ENCODE measurements at places on chromosomes 13 and 19. TPM values are rescaled to one million over a fixed set of nuclear protein-coding genes. Genes with fewer than 3 reads are reported as not detected.

GRCh38 chr19:1970003-1970805 lies 29.2 kb downstream of the CSNK1G2 start:
- no peak for DNase-seq

- DNase-seq = no peak
Observed at GRCh38 chr19:33219261-33219815, 6.3 kb downstream of the SLC7A10 start.

DNA sequence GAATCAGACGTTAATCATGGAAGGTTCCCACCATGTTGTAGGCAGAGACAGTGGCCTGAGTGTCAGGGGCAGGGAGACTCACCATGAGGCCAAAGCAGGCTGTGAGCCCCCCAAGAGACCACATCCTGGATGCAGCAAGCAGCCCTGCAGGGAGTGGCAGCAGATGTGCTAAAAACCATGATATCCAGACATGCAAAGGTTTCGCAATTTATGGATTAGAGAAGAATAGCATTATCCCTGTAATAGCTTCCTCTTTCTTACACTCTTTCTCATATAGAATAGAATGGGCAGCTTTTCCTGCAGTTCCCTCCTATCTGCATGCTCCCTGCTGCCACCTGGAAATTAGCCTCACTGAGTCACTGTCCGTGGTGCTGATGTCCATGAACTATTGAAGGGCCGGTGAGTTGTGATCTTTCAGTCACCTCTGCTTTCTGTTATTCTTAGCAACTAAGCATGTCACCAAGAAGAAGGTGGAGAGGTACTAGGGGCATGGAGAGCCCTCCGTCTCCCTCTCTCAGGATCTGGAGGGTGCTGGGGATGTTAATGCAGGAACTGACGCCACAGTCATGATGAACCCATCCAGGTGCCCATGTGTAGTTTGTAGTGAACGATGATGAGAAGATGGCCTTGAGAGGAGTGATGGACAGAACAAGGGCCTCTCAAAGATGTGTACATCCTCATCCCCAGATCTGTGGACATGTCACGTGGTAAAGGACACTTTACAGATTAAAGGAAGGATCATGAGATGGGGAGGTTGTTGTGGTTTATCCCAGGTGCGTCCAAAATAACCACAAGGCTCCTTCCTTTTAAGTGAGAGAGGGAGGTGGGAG lies 9.9 kb downstream of the CEACAM4 start:
- DNase-seq = no peak

- DNase-seq = no peak
Observed at GRCh38 chr13:78437781-78438180, 165.6 kb downstream of the POU4F1 start.

- no peak for DNase-seq
Observed at GRCh38 chr13:83815598-83815997, 66.7 kb downstream of the SLITRK1 start.

GRCh38 chr13:112443191-112443994 lies 67.2 kb downstream of the SPACA7 start:
- no peak for DNase-seq

- no peak for DNase-seq
Observed at GRCh38 chr19:17482877-17483604, 12.7 kb downstream of the SLC27A1 start.

DNA sequence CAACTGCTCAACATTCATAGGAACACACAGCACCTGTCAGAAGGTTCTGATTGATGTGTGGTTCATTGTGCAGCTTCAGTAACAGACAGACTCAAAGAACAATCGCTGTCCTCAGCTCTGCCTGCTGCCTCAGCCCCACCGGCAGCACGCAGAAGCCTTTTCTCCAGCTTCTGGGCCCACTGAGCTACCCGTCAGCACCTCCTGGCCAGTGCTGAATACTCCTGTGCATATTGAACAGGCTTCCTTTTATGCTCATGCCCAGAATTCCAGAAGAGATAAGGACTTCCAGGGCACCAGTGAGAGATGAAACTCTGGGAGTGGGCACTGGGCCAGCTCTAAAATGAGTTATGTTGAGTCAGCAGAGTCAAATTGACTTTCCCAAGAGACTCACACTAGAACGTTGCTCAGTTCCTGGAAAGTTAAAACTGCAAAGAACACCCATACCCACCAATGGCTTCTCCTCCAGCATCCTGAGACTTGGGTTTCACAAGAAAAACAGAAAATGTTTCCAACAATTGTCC lies 119.3 kb downstream of the COL4A1 start:
- DNase-seq = no peak

DNA sequence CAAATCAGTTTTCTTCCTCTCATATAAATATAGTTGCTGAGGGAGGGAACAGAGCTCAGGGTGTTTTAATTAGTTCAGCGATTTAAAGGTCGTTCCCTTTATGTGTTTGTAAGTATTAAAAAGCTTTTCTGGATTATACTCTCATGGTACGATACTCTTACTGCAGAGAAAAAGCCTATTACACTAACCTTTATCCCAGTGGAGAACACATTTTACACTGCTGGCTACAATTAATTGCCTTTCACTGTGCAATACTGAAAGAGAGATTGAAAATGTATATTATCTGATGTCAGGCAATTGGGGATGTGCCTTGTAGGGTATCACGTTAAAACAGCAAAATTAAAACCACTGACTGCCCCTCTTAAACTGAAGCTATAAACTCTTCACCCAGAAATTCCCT lies 526.9 kb upstream of the SGCG start:
- no peak for DNase-seq

- no peak for DNase-seq
Observed at GRCh38 chr13:39601636-39602035, 1.4 kb downstream of the LHFPL6 start.

GRCh38 chr19:46031781-46032596 lies 8.8 kb downstream of the IGFL4 start:
- no peak for DNase-seq

CPT1C gene
- polyA plus RNA-seq = 128 TPM

NAA16 gene
- polyA plus RNA-seq = 23.2 TPM

CGB2 gene
- not detected for polyA plus RNA-seq

LAIR1 gene
- 6.7 TPM for polyA plus RNA-seq

YJEFN3 gene
- 20.9 TPM for polyA plus RNA-seq

CALR3 gene
- not detected for polyA plus RNA-seq

ZNF681 gene
- 5.7 TPM for polyA plus RNA-seq

ZNF600 gene
- 2.4 TPM for polyA plus RNA-seq

TEX26 gene
- polyA plus RNA-seq = 1.9 TPM

FGF9 gene
- 24.0 TPM for polyA plus RNA-seq
